Stimulated activated CD4-positive, alpha-beta T cell treated with anti-CD3 and anti-CD28 coated beads, Interleukin-4, amount 100 ng/mL, for 48 hours (primary cell): ENCODE measurements at places on chromosomes 3 and 15.

- no peak for DNase-seq
Observed at GRCh38 chr3:138438896-138439295, 4.5 kb downstream of the ESYT3 start.

DNA sequence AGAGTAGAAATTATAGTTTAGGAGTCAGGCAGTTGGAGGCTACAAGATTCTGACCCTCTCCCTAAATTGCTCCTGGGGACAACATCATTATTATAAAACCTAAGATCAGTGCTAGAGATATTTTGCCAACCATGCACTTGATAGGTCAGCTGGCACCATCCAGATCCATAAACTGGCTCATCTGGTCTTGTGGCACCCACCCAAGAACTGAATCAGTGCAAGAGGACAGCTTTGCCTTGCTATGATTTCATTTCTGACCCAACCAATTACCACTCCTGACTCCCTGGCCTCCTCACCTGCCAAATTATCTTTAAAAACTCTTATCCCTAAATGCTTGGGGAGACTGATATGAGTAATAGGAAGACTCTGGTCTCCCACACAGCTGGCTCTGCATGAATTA lies 461.1 kb upstream of the TGFBR2 start:
- DNase-seq: no peak

GRCh38 chr15:31017311-31017710 lies 25.9 kb upstream of the MTMR10 start:
- DNase-seq: no peak

GRCh38 chr3:53624061-53624857 lies 129.8 kb downstream of the CACNA1D start:
- no peak for DNase-seq

- DNase-seq: no peak
Observed at GRCh38 chr15:99421172-99421656, 144.6 kb upstream of the MEF2A start.

- no peak for DNase-seq
Observed at GRCh38 chr3:68880632-68881031, 51.7 kb downstream of the TAFA4 start.

DNA sequence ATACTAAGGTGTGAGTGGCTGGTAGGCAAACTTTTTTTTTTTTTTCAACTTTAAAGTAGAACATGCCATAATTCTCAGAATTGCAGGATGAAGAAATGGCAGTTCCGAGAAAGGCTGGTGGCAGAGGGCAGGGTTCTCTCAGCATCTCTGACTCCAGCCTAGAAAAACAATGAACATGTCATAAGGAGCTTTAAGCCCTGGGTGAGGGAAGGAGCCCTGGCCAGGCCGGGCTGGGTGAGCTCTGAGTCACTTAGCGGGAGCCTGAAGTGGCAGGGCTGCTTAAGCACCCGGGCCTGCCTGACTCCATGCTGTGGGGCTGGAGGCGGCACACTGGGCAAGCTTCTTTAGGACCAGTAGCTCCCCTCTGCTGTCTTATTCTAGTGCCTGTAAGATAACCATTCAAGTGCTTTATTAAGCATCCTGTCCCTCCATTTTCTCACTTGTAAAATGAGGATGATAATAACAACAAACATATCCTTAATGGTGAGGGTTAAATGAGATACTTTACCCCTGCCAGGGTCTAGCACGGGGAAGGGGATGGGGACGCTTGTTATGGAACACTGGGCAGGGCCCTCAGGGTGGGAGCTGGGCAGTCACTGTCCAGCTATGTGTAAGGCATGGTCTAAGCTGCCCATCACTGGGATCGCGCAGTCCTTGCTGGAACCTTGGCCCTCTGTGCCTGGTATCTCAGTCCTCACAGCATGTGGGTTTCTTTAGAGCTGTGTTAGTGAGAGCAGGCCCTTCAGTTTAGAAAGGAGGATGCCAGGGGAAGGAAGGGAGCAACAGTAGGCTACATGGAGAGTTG lies 18.4 kb downstream of the SMAD6 start:
- DNase-seq: no peak

DNA sequence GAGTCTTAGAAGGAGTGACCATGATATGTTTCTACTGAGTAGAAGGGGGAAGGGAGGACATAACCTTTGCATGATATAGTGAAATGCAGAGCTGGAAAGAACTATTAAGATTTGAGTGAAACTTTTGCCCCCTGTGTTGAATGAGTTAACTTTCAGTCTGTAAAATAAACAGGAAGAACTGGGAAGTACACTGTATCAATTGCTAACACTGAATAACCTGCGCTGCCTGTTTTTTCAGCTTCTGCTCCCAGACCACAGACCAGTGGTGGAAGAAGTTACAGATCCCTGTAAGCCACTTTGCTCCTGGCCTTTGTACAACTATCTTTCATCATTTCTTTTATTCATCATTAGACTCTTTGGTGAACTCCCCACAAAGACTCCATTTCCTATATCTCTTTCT lies 3.6 kb upstream of the LRCH3 start:
- no peak for DNase-seq

DNA sequence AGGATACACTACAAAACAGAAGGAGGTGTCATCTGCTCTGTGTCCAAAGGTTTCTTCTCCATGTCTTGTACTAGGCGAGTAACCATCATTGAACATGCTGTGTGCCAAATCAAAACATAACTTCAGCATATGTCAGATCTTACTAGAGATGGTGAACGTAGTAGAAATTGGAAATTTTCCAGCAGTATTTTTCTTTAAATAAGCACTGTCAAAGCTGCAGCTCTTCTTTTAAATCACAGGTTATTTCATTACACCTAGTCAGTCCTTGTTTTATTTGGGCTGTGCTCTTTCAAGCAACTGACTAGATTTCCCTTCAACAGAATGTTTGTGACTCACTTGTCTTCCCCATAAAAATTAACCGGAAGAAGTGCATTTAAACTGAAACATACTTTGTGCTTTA lies 46.5 kb downstream of the MSL2 start:
- no peak for DNase-seq

GRCh38 chr15:48796521-48796920 lies 14.3 kb downstream of the CEP152 start:
- DNase-seq: no peak

GRCh38 chr15:74957476-74958035 lies 984 bp upstream of the RPP25 start:
- DNase-seq: no peak

- peak; percentile 39 for DNase-seq
Observed at GRCh38 chr3:37243820-37244748, 69.7 kb upstream of the LRRFIP2 start.

GRCh38 chr3:18679238-18679637 lies 254.1 kb upstream of the SATB1 start:
- no peak for DNase-seq

DNA sequence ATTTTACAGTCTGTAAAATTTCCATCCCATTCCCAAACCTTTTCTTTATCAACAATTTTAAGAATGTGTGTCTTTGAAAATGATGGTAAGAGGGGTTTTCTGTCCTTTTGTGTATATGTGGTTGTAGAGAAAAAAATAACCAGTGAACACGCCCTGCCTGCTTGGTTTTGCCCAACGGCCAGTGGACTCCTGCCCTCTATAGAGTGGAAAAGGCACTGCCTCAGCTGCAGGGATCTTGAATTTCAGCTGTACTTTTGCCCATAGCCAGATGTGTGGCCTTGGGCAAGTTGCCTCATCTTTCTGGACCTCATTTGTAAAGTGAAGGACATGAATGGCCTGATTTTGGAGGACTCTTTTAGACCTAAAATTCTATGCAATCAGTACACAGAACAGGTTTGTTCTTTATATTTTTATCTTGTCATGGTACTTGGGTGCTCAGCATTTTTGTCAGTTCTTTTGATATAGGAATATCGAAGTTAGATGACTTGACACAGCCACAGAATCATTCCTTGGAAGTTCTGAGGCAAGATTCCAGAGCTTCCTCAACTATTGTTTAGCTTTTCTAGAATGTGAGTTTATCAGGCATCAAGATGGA lies 81.0 kb downstream of the CLDN11 start:
- no peak for DNase-seq

GRCh38 chr3:18868911-18869689 lies 279.2 kb upstream of the KCNH8 start:
- DNase-seq: no peak

GRCh38 chr3:1117843-1118473 lies 25.1 kb downstream of the CNTN6 start:
- DNase-seq: no peak

- no peak for DNase-seq
Observed at GRCh38 chr3:49641921-49642707, 32.0 kb upstream of the APEH start.

- DNase-seq: no peak
Observed at GRCh38 chr3:40427045-40427669, 30.0 kb upstream of the RPL14 start.

DNA sequence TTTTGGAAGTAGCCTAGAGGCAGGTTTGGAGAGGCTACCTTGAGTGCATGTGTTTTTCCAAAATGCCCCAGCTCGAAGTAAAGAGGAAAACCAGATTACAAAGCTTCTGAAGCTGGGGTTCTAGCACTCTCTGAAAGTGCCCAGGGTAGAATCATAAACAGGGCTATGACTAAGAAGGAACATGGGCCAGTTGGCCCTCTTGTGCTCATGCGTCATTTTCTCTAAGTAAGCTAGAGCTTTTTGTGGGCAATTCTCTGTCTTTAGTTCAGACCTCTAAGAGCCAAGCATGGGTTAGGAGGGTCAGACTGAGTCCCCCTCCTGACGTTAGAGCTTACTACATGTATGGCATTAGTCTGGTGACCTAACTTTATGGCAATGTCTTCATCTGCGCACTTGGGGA lies 129.5 kb upstream of the UMPS start:
- DNase-seq: no peak

GRCh38 chr3:128349963-128350599 lies 116.6 kb downstream of the DNAJB8 start:
- no peak for DNase-seq

GRCh38 chr3:186680869-186681268 lies 15.1 kb downstream of the HRG start:
- no peak for DNase-seq
